ENCODE measurements at places on chromosomes 7 and 10.

GRCh38 chr10:75465450-75465827 is 34.0 kb downstream of the LRMDA start:
- no peak for DNase-seq

- no peak for DNase-seq
Observed at GRCh38 chr10:12510501-12510941, 161.2 kb downstream of the CAMK1D start.

DNA sequence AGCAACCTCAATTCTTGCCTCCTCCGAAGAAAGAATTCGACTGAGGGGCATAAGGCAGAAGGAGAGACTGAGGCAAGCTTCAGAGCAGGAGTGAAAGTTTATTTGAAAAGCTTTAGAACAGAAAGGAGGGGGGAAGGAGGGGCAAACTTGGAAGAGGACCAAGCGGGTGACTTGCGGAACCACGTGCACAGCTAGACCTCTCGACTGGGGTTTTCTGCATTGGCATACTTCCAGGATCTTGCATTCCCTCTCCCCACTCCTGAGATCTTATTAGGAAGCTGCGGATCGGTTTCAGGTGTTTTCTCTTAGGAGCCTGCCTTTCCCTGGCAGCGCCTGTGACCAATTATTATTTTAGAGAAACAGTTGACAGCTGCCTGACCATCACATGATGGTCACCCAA is 20.3 kb upstream of the CPXM2 start:
- no peak for DNase-seq

DNA sequence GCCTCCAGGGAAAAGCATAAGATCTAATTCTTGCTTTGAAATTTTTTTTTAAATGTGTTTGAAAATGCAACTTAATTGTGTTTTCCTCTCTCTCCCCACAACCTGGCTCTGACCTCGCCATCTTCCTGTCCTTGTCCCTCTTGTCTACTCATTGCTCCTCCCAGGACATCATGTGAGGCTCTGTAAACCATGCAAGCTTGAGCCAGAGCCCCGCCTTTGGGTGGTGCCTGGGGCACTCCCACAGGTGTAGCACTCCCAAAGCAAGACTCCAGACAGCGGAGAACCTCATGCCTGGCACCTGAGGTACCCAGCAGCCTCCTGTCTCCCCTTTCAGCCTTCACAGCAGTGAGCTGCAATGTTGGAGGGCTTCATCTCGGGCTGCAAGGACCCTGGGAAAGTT is 9.8 kb upstream of the CDHR1 start:
- no peak for DNase-seq

DNA sequence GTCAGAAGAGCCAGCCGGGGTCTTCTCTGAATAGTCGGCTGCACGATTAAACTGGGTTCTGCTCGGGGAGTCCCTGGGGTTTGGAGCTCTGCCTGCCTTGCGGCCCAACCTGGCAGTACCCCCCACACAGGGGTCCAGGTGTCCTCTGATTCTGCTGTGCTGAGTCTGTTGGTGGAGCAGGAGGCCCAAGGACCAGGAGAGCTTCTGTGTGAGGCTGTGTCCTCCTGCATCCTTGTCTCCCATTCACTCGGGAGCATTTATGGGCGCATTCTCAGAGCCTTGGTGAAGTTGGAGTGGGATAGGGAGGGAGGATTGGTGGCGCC is 14.2 kb downstream of the INPP5A start:
- no peak for DNase-seq

- no peak for DNase-seq
Observed at GRCh38 chr7:155363852-155364600, 66.3 kb downstream of the INSIG1 start.

DNA sequence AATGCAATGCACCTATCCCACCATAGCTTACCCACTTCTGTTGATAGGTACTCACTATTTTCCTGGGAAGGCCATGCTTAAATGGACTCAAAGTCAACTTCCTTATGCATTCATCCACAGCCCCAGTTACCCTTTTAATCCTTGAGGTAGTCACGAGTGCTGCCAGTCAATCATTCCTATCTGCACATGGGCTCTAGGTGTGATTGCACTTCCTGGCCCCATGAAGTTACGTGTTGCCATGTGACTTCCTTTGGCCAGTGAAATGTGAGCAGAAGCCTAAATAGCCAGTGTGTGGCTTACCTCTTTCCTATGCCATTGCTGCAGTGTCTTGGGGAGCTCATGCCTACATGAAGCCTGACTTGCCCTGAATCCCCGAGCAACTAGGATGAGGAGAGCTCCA is 23.5 kb upstream of the EIF5AL1 start:
- no peak for DNase-seq

GRCh38 chr10:6273351-6273750 is 70.6 kb downstream of the PFKFB3 start:
- DNase-seq: no peak

DNA sequence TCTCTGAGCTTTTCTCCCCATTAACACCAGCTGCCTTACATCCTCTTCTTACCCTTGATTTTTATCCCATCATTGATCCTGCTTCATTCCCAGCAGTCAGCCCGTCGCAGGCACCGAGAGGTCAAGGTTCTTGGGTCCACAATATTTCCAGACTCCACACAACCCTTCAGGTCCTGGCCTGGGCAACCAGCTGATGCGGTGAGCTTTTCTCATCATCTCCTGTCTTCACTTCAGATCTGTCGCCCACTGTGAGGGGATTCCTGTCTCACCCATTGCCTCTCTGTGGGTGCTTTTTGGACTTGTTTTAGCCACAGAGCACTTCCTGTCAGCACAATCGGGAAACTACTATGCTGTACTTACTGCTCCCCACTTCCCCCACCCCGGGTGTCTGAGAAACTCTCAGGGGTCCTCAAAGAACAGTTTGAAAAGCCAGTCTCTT is 8.4 kb upstream of the PVRIG start:
- no peak for DNase-seq

DNA sequence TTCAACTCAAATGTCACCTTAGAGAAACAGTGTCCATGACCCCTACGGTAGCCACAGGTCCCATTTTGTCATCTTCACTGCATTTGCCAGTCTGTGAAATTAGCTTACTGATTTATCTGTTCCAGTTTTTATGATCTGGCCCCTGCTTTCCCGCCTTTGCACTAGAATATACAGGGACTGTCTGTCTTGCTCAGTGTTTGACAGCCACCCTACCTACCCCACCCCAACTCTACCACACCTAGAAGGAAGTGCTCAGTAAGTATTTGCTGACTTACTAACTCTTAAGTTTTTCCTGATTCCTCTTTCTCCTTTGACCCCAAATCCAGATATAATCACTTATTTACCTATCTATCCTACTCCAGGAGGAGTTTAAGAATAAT is 49.5 kb downstream of the CREB3L2 start:
- DNase-seq: no peak

DNA sequence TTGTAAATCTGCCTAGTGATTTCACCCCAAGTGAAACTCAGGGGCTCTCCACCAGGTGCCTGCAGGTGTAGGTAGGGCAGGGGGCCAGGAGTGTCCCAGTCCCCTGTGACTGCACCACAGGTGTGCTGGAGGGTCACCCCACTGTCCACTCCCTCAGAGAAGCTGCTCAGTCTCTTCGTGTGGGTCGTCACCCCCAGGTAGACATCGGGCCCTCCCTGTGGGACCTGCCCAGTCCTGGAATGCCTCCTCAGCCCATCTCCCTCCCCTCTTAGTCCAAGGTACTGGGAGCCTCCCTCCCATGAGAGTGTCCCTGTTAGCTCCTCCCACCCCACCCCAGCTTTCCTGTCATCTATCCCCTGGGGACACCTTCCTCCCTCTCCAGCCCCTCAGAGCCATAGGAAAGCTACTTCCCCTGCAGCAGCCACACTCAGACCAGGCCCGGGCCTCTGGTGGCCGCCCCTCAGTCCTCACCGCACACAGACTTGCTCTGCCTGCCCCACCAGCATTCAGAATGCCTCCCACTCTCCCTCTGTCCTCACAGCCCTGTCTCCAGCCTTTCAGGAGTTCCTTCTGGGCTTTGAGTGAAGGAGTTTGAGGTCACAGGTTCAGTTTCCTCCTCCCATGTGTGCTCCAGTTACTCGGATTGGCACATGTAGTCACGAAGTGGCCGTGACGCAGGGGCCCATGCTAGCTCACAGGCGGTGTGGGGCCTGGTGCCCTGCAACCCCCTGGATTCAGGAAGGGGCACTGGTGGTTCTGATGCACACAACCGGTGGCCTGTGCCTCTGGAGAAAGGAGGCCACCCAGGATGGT is 5.1 kb downstream of the ALOX5 start:
- DNase-seq: no peak

GRCh38 chr7:26365077-26365900 is 73.6 kb downstream of the SNX10 start:
- DNase-seq: peak; percentile 78

DNA sequence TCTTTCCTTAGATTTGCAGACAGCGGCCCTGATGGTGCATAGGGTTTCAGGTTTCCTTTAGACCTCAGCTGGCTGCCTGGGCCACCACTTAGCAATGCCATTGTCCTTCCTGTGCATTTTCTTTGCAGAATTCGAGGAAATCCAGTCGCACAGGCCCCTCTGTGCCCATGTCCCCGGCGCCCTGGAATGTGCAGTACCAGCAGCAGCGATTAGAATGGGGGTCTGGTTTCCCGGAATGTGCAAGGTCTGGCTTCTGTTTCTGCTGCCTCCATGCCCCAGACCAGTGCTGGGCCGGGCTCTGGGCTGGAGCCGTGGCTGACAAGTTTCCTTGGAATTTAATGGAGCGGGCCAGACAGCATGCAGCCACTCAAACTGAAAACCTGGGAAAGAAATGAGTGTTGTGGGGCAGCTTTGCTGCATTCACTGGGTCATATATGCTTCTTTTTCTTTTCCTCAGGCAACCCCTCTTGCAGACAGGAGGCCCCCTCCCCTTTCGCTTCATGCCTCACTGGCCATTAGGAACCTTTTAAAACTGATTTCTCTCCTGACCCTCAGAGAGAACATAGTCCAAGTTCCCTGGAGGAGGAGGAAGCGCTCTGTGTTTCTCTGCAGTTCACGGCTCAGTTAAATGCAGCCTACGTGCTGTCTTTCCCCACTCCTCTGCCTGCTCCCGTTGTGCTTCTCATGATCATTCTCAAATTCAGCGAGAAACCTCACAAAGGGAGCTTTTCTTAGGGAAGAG is 14.4 kb downstream of the HTRA1 start:
- DNase-seq: no peak

GRCh38 chr7:52794621-52795020 is 240.8 kb upstream of the POM121L12 start:
- no peak for DNase-seq

DNA sequence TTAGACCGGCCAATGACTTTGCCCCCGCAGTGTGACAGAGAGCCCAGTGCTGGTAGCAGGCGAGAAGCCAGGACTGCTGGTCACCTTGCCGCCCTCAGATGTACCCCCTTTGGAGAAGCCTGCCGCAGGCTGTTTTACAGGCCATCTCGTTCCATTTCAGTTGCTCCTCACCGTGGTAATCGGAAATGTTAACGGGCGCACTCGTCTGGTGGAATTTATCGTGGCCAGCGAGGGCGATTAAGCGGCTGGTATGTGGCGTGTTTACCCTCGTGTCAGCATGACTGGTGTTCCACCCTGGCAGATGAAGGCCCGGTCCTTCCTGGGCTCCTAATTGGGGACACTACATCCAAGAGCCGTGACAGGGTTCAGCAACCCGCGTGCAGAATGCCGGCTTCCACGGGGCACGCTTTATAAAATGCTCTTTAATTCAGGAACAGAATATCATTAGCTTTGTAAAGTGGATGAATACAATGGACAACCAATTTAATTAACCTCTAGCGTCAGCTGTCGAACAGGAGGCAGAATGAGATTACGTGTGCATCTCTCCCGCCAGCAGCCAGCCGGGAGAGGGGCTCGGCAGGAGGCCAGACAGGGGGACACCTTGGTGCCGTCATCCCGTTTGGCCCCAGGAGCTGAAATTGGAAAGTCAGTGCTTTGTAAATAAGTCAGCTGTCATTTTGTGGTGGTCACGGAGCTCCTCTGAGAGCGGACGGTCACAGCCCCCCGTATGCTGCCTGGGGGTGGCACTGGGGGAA is 108.3 kb downstream of the NKX6-2 start:
- DNase-seq: no peak

- no peak for DNase-seq
Observed at GRCh38 chr7:143126146-143126545, 5.7 kb upstream of the PIP start.

DNA sequence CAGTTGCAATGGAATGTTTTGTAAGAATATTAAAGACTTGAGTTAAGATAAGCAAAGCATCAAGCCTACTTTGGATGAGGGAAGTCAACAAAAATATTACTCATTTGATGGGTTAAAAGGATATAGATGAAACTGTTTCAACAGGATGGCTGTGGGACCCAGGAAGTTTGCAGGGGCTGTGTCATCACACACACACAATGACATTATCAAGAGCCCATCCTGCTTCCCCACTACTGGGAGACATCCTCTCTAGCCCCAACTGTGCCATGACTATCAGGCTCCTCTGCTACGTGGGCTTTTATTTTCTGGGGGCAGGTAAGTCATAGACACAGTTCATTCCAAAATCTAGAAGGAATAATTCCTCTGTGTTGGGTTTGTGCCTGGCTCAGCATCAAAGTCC is 78.8 kb upstream of the PRSS1 start:
- no peak for DNase-seq

- no peak for DNase-seq
Observed at GRCh38 chr10:102342458-102342857, 53.0 kb upstream of the NFKB2 start.

Data from fibroblast of villous mesenchyme (primary cell).